GM19239 (cell line): ENCODE measurements at places on chromosomes 5 and 9.

DNA sequence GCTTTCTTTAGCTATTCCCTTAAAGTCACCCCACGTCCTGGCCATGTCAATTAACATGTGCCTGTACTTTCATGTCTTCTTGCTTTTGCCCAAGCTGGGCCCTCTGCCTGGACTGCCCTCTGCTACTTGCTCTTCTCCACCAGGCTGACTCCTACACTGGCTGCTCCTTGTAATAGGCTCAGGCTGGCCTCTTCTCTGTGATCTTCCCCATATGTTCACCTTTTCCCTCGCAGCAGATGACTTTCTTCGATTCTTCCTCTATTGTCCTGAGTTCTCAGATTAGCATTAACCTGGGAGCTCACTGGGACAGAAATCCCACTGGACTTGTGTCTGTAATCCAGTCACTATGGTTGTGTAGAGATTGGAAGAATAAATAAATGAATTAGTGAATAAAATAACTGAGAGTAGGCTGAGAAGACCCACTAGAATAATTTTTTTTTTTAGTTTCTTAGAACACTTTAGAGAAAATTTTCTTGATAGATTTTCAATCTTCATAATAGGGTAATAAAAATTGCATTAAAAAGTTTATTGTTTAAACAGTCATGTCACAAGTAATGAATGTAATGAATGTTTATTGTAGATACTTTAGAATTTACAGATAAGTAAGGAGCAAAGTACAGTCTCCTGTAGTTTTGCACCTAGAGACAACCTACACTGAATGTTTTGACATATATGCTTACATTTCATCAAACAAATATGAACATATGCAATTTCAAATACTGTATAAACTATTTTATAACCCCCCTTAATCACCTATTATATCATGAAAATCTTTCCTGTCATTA, 47.4 kb upstream of the TNFSF15 start:
- DNase-seq = no peak

DNA sequence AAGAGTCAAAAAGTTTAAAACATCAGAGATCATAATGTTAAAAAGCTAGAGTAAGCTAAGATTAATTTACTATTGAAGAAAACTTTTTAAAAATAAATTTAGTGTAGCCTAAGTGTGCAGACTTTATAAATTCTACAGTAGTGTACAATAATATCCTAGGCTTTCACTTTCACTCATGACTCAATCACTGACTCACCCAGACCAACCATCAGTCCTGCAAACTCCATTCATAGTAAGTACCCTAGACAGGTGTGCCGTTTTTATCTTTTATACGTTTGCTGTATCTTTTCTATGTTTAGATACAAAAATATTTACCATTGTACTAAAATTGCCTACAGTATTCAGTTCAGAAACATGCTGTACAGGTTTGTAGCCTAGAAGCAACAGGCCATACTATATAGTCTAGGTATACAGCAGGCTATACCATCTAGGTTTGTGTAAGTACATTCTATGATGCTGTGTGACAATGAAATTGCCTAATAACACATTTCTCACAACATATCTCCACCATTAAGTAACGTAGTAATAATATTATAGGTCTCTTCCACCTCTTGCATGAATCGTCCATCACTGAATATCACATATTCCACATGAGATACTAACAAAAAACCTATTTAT, 59.2 kb downstream of the MEGF9 start:
- no peak for DNase-seq

- no peak for DNase-seq
These were observed 1.2 kb upstream of the NELFB start for GRCh38 chr9:137253717-137254623.

- no peak for DNase-seq
These were observed 154.2 kb upstream of the ZNF366 start for GRCh38 chr5:72661405-72661804.

DNA sequence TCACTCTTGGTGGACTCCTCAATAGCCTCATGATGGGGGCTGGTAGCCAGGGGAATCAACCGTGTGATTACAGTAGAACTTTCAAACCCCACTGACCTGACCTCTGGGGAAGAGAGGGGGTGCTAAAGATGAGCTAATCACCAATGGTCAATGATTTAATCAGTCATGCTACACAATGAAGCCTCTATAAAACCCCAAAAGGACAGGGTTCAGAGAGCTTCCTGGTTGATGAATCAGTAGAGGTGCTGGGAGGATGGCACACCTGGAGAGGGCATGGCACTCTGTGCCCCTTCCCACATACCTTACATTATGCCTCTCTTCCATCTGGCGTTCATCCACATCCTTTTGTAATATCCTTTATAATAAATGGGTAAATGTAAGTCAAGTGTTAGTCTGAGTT, 8.9 kb upstream of the SH3TC2 start:
- DNase-seq = no peak

GRCh38 chr9:100309992-100310391, 42.8 kb downstream of the TEX10 start:
- DNase-seq = no peak

GRCh38 chr9:130462685-130463540, 18.2 kb downstream of the ASS1 start:
- DNase-seq = no peak

- no peak for DNase-seq
These were observed 74.6 kb downstream of the USP20 start for GRCh38 chr9:129909851-129910250.

GRCh38 chr9:113898596-113898995, 22.5 kb downstream of the ZNF618 start:
- no peak for DNase-seq

- DNase-seq = no peak
These were observed 73.3 kb downstream of the GLIS3 start for GRCh38 chr9:4226331-4227250.

DNA sequence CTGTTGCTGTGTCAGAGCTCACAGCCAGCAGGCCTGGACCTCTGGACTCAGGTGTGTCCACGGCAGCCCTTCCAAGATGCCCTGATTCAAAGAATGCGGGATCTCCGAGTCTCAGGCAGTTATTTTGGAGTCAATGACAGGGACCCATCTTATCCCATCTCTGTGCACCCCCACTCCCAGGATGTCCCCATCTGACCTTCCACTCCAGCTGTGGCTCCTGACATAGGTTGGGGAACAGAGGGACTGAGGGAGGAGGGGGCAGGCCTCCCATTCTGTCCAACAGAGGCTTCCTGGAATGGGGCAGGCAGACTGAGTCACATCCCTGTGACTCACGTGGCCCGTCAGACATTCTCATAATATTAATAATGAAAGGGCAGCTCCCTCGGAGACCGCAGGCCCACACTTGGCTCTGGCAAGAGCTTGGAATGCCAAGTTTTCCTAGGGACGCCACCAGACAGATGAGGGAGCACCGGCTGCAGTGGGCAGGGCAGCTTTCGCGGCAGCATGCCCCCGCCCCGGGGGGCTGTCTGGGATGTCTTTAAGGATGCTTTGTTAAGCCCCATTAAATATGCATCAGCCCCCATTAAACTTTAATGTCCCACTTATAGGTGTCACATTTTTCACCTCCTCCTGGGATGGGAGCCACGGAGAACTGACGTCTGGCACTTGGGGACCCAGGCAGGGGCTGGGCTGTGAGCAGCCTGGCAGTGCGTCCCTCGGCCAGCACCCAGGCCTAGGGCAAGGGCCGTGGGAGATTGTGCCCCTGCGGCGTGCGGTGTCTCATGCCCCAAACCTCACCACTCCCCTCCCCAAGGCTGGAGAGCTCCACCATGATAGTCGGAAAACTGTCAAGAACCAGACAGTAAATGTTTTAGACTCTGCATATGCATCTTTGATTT, 23.6 kb upstream of the FIBCD1 start:
- DNase-seq = no peak

- DNase-seq = no peak
These were observed 25.7 kb downstream of the FRMPD1 start for GRCh38 chr9:37676411-37676830.

DNA sequence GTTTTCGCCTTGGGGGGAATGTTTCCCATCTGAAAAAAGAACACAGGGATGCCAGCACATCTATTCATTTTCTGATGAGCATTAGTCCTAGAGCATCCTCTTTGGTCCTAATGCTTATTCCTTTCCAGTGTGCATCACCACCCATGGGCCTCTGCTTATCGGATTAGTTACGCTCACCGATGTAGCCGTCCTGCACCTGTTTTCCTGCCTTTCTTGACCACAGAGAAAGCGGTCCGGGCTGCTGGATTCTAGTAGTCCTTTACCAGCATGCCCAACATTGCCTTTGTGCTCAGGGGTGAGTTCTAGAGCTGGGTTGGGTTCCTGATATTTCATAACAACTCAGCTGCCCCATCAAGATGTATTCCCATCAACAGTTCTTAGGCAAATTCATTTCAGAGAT, 2084.5 kb upstream of the C9orf72 start:
- no peak for DNase-seq
